ENCODE measurements at places on chromosomes 3 and 15.

- DNase-seq: no peak
These were observed 19.3 kb downstream of the DNASE1L3 start for GRCh38 chr3:58191361-58191991.

DNA sequence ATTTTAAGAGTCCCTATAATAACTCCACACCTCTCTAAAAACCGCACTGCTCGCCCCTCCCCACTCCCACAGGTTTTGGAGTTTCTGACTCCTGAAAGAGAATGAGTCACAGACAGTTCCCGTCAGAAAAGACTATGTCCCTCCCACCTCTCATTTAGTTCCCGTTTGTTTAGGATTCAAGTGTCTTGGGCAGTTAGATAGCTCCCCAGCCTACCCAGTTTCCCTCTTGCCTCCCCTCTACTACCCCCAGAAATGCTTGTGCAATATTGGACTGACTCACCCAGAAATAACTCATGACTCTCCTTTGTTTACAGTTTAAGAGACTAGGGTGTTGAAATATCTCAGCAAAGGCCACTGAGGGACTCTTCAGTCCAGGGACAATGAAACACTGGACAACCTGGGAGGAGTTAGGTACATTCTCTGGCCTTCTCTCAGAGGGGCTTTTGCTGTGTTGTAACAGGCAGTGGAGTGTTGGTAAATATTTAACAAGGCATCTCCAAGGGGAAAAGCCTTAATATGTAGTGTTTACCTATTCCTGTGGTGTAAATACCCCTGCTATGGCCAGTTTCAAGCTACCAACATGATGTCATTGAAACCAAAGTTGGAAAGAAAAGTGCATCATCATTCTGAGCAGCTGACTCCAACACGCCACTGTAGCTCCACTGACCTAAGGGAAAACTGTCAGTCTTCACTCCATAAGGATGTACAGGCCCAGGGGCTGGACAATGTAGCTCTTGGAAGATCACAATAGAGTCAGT lies 96.1 kb upstream of the CHD2 start:
- peak; percentile 92 for DNase-seq

DNA sequence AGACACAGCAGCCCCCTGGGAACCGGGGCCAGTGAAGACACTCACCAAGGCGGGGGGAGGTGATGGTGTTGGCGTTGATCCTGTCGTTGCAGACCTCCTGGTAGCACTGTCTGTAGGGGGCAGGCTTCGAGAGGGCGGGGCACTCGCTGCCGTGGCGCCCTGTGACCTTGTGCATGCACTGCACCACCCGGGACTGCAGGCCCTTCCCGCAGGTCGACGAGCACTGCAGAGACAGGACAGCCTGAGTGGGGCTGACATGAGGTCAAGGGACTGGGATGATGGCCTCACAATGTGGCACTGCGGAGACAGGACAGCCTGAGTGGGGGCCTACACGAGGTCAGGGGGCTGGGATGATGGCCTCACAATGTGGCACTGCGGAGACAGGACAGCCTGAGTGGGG lies 242.8 kb upstream of the LYSMD4 start:
- no peak for DNase-seq

DNA sequence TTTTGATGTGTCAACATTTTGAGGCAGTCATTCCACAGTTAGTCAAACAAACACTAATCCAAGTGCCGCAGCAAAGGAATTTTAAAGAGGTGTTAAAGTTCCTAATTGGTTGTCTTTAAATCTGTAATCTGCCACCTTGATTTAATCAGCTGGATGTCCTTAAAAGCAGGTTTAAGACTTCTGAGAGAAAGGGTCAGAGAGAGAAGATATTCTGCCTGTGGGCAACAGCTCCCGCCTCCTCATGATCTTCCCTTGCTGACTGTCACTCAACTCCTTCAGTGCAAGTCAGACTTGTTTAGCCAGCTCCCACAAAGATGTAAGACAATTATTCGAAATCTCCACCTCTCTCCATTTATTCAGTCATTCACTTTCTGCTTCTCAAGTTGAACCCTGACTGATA lies 92.6 kb upstream of the MYRIP start:
- no peak for DNase-seq

GRCh38 chr3:184050217-184050847 lies 2.5 kb upstream of the HTR3C start:
- DNase-seq: no peak

GRCh38 chr15:92883163-92883875 lies 16.8 kb upstream of the CHD2 start:
- peak; percentile 58 for DNase-seq

DNA sequence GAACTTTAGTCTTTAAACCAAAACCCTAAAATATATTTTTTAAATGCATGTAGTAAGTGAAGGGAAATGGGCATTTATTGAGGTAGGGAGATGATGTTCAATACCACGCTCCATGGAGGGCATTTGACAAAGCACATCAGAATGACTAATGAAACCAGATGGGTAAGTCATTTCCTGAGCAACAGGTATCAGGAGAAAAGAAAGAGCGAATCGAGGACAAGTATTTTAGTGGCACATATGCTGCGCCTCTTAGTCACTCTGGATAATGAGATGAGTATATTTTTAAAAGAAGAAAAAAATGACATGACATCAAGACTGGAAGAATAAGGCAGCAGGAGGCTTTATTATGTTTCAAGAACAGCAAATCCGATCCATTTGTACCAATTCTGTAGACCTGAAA lies 129.0 kb upstream of the ARHGEF3 start:
- DNase-seq: no peak

DNA sequence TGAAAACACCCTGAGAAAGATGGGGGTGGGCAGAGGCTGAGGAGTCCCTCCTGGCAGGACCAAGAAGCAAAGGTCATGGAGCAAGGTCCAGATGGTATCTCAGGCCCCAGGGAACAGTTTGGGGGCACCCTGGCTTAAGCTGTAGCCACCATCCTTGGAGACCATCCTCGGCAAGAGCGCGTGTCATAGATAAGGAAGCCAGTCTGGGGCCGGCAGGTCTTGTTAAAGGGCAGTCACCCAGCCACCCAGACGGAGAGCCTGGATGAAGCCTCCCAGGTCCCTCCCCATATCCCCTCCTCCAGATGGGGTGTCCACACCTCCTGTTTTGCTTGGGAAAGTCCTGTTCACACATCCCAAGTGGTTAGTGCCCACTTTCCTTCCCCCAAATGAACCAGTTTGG lies 191.1 kb downstream of the KLF13 start:
- DNase-seq: no peak

- DNase-seq: no peak
These were observed 112.4 kb upstream of the DCBLD2 start for GRCh38 chr3:99013777-99014315.

GRCh38 chr3:102089239-102089638 lies 239.9 kb downstream of the NFKBIZ start:
- no peak for DNase-seq

DNA sequence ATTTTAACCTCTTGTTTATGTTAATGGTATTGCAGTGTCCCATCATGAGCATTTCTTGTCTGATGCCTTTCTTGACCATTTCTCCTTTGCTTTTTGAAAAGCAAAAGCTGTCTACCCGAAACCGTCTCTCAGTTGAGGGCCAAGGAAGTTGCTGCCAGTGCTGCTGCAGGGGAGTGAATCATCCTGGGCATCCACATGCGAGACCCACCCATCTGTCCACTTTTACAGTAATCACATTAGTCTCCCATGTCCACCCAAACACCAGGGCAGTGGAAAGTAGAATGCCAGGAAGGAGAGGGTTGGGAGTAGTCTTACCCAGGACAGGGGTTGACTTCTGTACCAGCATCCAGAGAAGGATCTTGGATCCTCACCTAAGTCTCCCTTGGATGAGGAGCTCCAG lies 48.6 kb upstream of the TEX264 start:
- no peak for DNase-seq

DNA sequence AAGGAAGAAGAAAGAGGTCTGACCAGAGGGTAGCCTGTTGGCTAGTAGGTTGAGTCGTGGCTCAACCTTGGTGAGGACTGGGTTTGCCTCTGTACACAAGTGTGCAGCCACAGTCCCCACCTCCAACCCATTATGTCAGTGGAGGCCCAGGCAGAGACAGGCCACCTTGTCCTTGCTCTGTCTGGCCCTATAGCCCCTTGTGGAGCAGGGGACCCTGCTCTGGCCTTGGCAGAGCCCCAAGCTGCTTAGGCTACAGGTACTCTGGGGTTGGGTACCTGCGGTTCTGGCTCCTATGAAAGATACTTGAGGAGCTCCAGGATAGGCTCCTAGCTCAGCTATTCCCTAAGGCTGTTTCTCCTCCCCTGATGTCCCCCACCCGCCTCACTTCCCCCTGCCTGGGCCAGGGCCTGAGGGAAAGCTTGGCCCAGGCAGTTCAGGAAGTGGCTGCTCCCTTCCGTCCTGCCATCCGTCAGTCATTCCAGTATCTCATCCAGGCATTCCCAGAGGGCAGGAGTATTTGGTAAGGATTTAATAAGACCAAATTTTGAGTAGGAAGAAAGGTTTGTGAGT lies 44.0 kb downstream of the FGD5 start:
- no peak for DNase-seq

- no peak for DNase-seq
These were observed 148.9 kb downstream of the DPH6 start for GRCh38 chr15:35397027-35397426.

DNA sequence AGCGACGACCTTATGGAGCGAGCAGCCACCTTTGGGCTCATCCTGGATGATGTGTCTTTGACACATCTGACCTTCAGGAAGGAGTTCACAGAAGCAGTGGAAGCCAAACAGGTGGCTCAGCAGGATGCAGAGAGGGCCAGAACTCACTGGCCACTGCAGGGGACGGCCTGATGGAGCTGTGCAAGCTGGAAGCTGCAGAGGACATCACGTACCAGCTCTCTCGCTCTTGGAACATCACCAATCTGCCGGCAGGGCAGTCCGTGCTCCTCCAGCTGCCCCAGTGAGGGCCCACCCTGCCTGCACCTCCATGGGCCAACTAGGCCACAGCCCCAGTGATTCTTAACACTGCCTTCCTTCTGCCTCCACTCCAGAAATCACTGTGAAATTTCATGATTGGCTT lies 10.4 kb downstream of the NR1I2 start:
- DNase-seq: no peak

DNA sequence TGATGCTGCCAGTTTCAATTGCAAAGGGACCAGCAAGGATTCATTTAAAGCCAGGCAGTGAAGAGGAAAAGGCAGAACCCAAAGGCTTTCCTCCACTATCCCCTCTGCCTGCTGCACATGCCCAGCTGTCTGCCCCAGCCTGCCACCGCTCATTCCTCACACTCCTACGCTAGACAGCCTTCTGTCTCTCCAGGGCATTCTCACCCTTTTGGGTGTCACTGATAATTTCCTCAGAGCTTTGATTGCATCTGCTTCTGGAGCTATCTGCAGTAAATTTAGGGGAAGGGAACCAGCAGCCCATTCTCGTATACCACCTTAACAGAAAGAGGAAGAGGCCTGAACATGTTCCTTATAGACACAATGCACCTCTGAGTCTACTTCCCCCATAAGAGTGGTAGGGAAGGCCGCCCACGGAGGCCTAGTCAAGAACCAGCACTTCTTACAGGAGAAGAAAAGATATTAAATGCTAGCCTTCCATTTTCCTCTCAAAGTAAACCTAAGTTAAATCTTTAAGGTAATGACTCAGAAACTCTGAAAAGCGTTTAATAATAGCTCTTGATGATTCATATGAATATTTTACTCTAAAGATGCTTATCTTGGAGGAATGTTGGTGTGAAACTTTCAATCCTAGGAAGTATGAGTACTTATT lies 20.9 kb downstream of the NUDT16 start:
- DNase-seq: peak; percentile 69

DNA sequence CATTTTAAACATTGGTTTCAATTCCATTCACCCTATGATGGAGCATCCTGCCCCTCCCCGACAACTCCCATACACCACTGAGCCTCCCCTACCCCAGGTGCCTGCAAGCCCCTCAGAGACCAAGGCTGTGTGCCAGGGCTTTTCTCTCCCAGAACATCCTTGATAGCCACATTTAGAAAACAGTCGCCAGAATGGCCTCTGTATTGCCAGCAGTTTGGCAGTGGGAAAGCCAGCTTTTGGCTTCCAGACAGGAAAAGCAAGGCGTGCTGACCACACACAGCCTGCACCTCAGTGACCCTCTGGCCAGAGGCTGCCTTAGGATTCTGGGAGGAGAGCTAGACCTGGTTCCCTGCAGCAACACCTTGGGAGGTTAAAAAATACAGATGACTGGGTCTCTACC lies 18.2 kb upstream of the HRH1 start:
- DNase-seq: no peak

GRCh38 chr15:101398247-101398646 lies 91.3 kb downstream of the PCSK6 start:
- no peak for DNase-seq

DNA sequence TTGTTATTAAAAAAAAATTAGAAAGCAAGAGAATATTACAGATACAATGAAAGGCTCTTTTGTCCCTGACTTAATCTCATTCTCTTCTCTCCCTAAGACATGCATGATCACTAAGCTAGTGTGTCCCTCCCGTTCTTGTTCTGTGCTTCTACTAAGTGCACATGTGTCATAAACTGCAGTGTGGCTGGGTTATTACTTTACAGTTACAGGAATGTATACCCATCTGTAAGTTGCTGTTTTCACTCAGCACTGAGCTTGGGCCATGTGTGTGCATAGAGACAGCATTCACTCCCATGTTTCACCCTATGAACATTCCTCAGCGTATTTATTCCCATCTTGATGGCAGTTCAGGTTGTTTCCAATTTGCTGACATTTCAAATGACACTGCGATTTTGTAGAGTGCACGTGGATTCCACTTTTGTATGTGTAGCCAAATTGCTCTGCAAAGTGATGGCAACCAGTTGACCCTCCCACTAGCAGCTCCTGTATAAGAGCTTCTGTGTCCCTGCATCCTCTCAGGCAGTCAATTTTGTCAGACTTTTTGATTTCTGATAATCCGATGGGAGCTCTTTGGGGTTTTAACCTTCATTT lies 145.8 kb upstream of the UBE2E1 start:
- DNase-seq: no peak

- DNase-seq: no peak
These were observed 47.8 kb upstream of the NEO1 start for GRCh38 chr15:73004462-73004861.

GRCh38 chr3:111828530-111828929 lies 30.5 kb upstream of the PHLDB2 start:
- DNase-seq: no peak

DNA sequence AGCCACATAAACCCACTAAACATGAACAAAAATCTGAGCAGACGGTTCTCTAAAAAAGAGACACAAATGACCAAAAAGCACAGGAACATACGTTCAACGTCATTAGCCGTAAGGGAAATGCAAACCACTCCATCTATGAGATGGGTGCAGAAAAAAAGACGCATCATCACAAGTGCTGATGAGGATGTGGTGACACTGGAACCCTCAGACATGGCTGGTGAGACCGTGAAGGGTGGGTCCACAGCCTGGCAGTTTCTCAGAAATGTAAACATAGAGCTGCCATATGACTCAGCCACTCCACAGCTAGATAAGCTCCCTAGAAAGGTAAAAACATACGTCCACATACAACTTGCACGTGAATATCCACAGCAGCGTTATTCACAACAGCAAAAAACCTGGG lies 23.3 kb downstream of the PCSK6 start:
- DNase-seq: no peak

GRCh38 chr3:105051972-105052371 lies 314.7 kb upstream of the ALCAM start:
- no peak for DNase-seq

- DNase-seq: no peak
These were observed 271.9 kb upstream of the TBL1XR1 start for GRCh38 chr3:177469216-177469615.

GRCh38 chr3:40951636-40952035 lies 247.7 kb upstream of the CTNNB1 start:
- DNase-seq: no peak
